ENCODE measurements at places on chromosomes 4 and X.

DNA sequence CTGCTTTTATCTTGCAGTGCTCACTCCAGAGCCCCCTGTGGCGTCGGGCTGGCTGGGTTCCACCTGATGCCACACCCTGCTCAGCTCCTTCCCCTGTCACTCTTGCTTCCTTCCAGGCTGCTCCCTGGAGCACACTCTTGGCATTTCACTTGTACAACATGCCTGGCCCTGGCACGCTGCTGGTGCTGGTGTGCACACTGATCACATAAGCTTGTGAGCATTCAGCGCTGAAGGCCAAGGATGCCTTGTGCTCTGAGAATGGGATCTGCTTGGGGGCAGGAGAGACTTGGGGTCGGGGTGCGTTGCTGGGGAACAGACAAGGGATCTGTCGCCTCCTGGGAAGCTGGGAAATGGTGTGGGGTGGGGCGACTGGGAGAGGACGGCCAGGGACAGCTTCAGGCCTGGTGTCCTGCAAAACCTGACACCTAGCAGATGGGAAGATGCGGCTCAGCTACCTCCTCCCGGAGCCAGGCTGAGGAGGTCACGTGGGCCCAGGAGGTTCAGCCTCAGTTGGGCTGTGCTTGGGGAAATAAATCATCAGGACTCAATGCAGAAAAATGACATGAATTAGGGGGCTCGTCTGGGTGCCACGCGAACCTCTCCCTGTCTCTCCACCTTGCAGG is 108.5 kb downstream of the PHKA2 start:
- no peak for DNase-seq

- no peak for DNase-seq
These were observed 52.2 kb downstream of the FRYL start for GRCh38 chr4:48727666-48728459.

DNA sequence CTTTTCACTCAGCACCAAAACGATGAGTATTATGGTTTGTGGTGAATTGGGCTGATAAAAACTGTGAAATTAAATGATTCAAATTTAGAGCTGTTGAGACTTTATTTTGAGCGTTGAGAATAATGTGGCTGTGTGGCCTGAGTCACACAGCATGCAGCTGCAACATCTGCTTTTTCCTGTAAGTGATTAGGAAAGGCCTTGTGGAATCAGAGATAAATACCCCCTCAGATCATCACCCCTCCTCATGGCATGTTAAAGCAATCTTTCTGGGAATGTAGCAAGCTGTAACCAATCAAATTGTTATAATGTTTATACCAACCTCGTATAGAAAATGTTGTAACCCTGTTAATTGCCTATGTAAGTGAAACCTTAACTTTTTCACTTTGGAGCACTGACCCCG is 90.0 kb upstream of the GRPR start:
- no peak for DNase-seq

DNA sequence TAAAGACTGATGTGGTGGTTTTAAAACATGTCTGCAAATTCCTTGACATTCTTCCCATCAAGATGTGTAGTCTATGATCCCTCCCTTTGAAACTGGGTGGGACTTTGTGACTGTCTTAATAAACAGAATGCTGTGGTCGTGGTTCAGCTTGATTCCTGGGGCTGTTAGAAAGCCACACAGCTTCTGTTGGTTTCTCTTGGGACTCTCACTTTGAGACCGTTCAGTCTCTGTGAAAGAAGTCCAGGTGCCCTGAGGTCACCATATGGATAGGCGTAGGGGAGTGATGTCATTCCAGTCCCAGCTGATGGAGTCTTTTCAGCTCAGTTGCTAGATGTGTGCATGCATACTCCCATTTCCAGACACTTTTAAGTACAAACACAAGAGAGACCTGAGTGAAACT is 216.6 kb downstream of the KDR start:
- DNase-seq: no peak

GRCh38 chr4:96263291-96263690 is 423.4 kb downstream of the PDHA2 start:
- DNase-seq: no peak

DNA sequence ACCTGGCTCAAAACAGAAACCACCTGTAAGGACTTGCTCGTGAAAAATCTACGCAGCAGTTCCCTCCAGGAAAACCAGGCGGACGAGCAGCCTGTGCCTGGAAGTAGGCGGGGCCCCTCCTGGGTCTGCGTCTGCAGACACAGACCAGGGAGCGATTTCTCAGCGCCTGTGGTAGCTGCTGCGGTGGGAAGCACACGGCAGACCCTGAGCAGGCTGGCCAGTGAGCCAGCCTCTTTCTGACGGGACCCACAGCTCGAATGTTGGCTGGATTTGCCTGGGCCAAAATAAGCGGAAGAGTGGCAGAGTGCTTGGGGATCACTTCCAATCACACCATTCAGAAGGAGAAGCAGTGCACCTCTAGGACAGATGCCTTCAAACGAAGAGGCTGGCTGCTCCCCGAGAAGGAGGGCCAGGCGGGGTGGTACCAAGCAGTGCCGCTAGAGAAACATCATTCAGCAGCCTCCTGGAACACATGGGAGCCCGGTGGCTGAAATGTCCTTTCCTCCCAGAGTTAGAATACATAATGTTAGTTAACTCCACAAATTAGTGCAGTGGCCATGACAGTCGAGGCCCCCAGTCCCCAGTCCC is 85.9 kb downstream of the GATB start:
- DNase-seq: no peak

GRCh38 chr4:3183008-3183407 is 66.0 kb upstream of the MSANTD1 start:
- DNase-seq: no peak

DNA sequence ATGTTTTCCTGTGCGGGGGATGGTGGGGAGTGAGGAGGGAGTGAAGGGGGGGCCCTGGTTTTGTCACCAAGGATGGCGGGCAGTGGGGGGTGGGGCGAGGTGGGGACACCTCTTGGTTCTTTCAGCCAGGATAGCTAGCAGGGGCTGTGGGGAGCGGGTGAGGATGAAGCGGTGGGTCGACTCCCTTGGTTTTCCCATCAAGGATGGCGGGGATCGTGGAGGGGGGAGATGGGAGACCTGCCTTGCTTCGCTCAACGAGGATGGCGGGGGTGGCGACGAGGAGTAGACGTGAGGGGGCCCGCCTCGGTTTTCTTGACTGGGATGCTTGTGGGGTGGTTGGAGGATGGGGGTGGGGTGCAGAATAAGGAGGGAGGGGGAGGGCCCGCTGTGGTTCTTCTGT is 643 bp downstream of the FHL1 start:
- no peak for DNase-seq

GRCh38 chr4:84977396-84977795 is 10.9 kb upstream of the WDFY3 start:
- DNase-seq: no peak
